ENCODE measurements at places on chromosomes 6 and 20.
A peak's percentile ranks its signal among the peaks of the same experiment; 100 is the strongest.

GRCh38 chr6:54353975-54354374 lies 45.7 kb downstream of the TINAG start:
- no peak for DNase-seq

GRCh38 chr6:71139249-71139648 lies 149.4 kb upstream of the OGFRL1 start:
- no peak for DNase-seq

DNA sequence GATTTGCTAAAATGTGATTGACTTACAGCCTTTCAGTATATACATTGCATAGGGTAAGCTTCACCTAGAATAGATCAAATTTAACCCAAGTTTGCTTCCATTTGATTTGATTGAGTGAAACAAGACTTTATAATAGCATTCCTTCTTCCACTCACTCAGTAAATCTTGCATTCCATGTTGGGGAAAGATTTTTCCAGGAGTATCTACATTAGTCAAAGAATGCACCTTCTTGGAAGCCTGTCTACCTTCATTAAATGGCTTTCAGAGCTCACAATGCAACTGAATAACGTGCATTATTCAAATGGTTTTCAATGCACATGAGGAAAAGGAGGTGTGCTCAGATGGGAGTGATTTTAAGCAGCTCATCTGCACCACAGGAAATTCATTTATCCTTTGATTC lies 38.3 kb upstream of the TSHZ2 start:
- no peak for DNase-seq

GRCh38 chr6:125839879-125840278 lies 49.1 kb downstream of the NCOA7 start:
- DNase-seq: no peak

DNA sequence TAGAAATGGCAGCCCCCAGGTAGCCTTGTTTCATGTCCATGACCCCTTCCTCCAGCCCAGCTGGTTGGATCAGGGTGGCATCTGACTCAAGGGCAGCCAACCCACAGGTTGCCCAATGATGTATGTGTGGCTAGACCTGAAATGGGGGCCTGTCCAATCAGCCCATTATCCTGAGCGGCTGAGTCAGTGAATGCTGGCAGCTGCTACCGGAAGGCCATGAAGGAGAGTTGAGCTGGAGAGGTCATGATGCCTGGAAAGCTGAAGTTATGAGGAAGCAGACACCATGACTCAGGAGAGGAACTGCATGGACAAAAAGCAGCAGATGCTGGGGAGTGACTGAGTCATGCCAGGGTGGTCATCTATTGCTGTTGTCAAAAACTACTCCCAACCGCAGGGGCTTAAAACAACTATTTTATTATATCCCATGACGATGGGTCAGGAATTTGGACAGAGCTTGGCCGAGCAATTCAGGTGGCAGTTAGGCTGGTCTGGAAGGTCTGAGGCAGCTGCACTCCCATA lies 67.3 kb downstream of the MDGA1 start:
- no peak for DNase-seq

GRCh38 chr20:53575481-53576194 lies 18.0 kb downstream of the ZNF217 start:
- DNase-seq: no peak

DNA sequence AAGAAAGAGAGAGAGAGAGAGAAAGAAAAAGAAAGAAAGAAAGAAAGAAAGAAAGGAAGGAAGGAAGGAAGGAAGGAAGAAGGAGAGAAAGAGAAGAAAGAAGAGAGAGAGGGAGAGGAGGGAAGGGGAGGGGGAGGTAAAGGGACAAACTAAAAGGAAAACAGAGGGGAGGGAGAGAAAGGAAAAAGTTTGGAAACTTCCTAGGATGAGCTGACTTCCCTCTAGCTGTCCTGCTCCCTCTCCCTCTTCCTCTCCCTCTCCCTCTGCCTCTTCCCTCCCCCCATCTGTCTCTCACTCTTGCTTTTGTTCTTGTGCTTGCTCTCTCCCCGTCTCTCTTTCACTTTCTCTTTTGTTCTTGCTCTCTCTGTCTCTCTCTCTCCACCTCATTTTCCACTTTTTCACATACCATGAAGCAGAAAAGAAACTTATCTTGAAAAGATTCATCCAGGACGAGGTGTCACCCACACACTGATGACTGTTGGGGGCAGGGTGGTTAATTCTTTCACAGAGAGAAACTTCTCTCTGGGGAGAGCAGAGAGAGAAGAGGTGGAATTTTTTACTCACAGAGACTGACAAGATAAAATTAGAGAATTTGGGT lies 56.4 kb upstream of the DUSP22 start:
- DNase-seq: peak; percentile 69

- DNase-seq: no peak
Observed at GRCh38 chr20:42376131-42376530, 758.0 kb upstream of the CHD6 start.

DNA sequence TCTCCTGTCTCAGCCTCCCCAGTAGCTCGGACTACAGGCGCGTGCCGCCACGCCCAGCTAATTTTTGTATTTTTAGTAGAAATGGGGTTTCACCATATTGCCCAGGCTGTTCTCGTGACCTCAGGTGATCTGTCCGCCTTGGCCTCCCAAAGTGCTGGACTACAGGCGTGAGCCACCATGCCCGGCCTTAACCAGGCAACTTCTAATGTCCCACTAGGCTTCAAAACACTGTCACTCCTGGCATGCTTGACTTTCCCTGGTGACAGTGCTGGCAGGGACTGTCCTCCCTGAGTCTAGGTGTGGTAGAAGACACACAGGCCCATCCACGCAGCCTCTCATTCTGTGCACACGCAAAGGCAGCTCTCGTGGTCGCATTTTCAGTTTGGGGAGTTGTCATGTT lies 11.6 kb upstream of the EZR start:
- DNase-seq: no peak

GRCh38 chr6:106145741-106146227 lies 59.6 kb downstream of the PRDM1 start:
- peak; percentile 57 for DNase-seq

DNA sequence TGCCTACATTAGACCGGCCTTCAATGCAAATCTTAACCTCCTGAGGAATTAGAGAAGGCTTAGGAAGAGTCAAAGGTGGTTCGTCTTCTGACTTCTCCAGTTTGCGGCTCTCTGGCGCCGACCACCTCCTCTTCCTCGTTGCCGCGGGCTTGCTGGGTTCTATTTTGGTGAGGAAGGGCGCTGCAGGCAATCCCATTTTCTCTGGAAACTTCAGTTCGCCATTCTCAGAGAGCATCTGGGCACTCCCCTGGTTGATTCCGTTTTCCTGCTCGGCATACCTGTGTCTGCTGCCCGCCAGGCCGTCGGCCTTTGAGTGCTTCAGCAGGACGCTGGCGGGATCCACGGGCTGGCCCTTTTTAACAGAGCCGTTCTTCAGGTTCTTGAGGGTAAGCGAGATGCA lies 67.9 kb downstream of the GMPR start:
- no peak for DNase-seq

DNA sequence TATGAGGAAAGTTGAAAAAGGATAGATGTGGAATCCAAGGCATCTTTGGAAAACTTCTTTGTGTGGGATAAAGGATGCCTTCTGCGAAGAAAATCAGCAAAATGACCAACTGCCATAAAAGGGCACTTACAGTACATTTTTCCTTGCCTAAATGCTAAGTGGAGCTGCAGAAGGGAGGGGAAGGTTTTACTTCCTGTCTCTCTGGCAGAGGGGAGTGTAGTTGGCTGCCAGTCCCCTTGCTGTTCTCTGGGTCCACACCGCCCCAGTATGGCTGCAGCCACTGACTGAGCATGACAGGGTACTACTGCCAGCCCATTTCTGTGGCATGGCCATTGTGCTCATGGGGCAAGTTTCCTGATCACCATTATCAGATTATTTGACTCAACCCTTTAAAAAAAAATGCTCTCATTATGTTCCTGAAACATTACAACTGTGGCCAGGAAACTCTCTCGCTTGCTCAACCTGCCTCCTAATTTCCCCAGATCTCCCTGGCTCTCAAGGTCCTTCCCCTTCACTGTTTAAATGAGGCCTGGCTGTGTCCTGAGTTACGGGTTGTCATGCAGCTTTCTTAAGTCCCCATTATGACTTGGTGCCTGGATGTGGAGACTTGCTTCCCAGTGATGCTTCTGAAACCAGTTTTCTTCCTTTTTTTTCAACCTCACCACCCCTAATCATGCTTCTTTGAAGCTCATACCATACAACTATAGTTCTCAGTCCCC lies 34.5 kb upstream of the FAM184A start:
- no peak for DNase-seq

- DNase-seq: no peak
Observed at GRCh38 chr6:36428911-36429310, 13.7 kb downstream of the PXT1 start.

DNA sequence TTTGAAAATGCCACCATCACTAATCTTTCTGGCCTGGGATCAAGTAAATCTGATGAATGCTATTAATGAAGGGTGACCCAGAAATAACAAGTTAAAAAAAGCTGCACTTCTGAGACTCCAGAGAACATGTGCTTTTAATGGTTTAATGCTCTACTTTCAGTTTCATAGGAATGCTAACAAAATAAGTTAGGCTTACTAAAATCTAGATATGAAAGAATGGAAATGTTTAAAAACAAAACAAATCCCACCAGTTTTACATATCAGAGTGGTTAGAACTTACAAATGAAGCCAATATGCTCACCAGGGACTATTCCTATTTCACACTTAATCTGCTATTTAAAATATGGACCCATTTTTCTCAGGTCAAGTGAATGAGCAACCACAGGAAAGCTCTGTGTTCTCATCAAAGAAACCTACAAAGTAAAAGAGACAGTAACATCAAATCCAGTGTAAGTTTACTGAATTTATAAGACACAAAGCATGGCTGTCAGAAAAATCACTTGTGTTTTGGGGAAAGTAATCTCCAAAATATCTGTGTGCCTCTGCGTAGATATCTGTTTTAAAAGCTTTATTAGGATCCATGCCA lies 40.3 kb downstream of the FYN start:
- DNase-seq: no peak

- DNase-seq: no peak
Observed at GRCh38 chr20:47691625-47692024, 93.7 kb downstream of the SULF2 start.

DNA sequence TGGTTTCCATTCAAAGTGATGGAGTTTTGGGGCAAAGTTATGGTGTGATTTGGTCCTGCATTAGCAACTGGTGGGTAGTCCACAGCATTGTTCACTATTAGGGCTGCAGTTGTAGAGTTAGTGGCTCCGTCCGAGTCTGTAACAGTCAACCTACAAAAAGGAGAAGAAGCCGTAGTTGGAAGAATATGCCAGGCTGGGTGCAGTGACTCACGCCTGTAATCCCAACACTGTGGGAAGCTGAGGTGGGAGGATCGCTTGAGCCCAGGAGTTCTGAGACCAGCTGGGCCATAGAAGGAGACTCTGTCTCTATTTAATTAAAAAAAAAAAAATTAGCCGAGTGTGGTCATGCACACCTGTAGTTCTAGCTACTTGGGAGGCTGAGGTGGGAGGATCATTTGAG lies 69.5 kb downstream of the KIAA0319 start:
- no peak for DNase-seq

GRCh38 chr20:9161311-9161710 lies 92.4 kb downstream of the PLCB4 start:
- no peak for DNase-seq

DNA sequence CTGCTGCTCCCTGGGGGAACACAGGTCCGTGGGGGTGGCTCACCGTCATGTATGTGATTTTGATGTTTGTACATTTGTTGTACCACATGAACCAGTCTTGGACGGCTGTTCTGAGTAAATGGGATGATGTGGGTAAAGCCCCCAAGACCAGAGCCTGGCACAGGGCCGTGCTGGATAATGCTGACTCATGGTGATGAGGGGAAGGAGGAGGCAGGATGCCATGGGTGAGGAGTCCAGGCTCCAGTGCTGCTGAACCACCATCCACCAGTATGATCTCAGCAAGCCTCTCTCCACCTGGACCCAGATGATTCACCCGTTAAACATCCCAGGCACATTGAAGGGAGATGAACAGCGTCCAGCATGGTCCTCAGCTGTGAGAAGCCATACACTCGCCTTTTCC lies 9.6 kb upstream of the APCDD1L start:
- no peak for DNase-seq

GRCh38 chr6:43980004-43980795 lies 147.1 kb downstream of the MRPL14 start:
- DNase-seq: no peak

GRCh38 chr6:37525460-37526357 lies 26.0 kb upstream of the CCDC167 start:
- no peak for DNase-seq

GRCh38 chr20:43658069-43658722 lies 8.7 kb upstream of the MYBL2 start:
- DNase-seq: no peak

DNA sequence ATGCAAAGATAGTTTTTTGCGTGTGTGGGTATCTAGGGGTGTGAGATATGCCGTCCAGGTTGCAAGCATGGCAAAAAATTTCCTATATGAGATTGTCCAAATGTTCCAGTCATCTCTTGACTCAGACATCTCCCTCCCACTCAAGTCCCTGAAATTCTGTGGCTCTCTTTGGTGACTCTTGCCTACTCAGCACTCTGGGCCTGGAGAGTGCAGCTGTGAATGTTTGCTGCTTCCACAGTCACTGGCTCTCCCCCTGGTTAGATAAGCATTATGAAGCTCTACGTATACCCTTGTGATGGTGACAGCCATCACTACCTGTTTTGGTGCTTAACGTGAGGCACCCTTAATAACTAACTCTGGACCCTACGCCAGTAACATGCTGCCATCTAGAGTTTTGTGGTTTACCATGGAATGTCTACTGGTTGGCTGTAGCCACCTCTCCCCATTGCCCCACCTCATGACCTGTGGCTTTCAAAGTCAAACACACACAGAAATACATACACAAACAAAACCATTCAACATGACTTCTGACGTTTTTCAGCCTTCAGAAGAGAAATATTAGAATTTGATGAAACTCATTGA lies 621.9 kb upstream of the CITED2 start:
- no peak for DNase-seq

- DNase-seq: no peak
Observed at GRCh38 chr6:115203381-115203780, 857.3 kb downstream of the FRK start.

DNA sequence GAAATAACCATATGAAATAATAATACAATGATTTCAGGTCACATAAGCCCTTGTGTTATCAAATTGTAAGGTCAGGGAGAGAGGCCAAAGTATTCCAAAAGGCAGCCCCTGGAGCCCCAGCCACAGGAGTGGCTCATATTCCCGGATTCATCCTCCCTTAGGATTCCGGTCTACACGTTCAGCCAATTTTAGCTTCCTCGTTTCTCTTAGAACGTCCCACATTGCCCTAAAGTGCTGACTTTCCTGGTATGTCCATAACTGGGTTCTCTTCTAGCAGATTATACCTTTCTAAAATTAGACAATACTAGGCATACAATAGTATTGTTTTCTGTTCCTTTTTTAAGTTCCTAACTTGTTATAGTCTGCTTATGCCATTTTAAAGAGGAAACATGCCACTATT lies 192.7 kb upstream of the NOX3 start:
- no peak for DNase-seq

- no peak for DNase-seq
Observed at GRCh38 chr6:20117474-20117873, 94.8 kb downstream of the MBOAT1 start.

- DNase-seq: no peak
Observed at GRCh38 chr6:129701721-129702455, 8.1 kb downstream of the ARHGAP18 start.

GRCh38 chr20:38550274-38550673 lies 30.7 kb upstream of the ADIG start:
- DNase-seq: no peak

- DNase-seq: no peak
Observed at GRCh38 chr6:161188547-161189465, 85.1 kb downstream of the AGPAT4 start.
